Right lobe of liver (tissue), 6 donors: ENCODE measurements at places on chromosomes 16 and 17.

GRCh38 chr16:75317101-75317522 is 65.7 kb upstream of the BCAR1 start:
- no peak for DNase-seq

DNA sequence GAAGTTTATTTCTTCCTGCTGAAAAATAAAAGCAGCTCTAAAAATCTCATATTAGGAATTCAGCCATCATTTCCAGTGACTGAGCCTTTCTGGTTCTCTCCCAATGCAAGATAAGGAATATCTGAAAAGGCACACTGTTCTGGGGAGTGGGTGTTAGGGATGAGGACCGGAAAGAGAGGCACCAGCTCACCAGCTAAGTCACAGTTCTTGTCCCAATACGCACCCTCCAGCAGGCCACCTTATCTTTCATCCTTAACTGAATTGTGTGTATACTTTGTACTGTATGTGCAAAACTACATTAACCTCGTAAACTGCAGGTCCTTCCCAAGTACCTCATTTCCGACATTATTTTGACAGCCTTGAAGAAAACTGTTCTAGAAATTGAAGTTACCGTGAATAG is 11.0 kb downstream of the AMFR start:
- no peak for DNase-seq

DNA sequence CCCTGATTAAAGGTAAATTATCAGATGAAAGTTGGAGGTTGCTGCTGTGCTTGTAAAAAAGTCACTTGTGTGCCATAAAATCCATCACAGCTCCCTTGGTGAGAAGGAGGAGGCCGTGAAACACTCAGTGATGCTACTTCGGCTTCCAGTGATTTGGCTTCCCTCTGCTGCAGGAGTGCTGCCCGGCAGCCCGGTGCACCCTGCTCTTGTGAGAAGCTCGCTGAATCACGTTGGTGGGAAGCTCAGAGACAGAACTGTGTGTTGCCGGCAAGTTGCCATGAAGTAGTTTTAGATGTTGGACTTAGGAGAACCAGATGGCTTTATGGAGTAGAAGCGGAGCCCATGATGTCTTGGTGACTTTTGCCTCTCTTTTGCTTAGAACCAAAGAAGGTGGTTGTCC is 33.3 kb downstream of the MSI2 start:
- no peak for DNase-seq

- DNase-seq = peak; percentile 56
Observed at GRCh38 chr16:57534881-57535658, 1.3 kb downstream of the CCDC102A start.

GRCh38 chr17:61574542-61575351 is 16.3 kb downstream of the NACA2 start:
- no peak for DNase-seq

DNA sequence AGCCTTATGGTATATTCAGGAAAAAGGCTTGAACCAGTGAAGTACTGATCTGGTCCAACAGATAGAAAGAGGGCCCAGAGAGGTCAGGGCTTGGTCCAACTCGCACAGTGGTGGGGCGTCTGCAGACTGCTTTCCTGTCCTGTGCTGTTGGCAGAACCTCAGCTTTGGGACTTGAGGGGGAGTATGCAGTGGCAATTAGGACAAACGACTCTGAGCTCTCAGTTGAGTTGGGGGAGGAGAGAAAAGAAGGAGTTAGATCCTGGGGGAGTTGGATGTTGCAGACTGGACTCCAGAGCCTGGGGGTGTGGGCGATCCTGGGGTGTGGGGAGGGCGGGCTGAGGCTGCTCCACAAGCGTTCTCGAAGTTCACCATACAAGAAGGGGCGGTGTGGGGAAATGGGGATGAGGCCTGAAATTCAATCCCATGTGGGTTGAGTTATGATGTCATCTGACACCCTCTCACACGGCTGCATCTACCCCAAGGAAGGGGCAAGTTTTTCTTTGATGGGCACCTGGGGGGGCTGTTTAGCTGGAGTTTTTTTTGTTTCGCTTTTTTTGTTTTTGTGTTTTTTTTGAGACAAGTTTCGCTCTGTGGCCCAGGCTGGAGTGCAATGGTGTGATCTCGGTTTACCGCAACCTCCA is 14.6 kb downstream of the GRB7 start:
- DNase-seq = no peak

DNA sequence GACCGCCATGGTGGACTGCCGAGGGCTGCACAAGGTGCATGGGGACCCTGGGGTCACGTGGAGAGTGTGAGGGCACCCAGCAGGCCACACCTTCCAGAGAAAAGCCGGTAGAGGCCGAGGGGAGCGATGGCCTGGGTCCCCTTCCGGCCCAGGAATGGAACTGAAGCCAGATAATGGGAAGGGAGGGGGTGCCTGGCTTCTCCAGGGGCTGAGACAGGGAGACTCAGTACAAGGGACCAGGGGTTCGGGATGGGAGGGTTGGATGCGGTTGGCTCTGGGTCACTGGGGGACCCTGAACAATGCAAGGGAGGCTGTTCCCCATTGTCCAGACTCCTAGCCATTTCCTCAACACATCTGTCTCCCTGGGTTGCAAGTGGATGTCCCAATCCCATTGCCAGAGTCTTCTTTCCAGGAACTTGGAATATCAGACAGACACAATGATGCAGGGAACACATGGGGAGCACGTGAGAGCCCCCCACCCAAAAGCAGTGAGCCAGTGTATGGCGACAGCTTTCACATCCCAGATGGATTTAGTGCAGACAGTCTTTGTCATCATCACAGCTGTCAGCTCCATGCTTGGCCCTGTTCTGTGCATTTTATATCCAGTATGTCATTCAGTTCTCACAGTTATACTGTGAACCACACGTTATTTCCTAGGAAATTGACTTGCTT is 23.6 kb upstream of the DNAI2 start:
- no peak for DNase-seq

DNA sequence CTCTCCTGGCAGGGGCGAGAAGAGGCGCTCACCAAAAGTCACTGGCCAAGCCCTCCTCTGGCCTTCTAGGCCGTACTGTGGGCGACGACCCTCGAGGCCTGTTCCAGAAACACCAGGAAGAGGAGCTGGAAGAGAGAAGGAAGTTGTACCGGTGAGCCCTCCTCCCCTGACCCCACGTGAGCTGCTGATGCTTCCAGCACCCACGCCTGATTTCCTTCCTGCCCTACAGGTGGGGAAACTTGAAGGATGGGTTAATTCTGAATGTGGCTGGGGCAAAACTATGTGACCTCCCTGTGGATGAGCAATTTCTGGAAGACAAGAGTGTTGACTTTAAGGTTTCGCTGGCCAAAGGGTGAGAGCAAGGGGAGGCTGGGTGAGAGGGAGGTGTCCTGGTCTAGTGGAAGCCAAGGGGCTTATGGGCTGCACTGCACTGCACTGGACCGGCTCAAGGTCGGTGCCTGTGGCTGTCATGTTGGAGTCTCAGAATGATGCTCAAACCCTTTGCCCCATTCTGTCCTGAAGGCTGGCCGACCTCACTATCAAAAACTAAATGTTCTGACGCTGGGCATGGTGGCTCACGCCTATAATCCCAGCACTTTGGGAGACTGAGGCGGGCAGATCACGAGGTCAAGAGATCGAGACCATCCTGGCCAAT is 6.2 kb downstream of the C17orf100 start:
- no peak for DNase-seq

DNA sequence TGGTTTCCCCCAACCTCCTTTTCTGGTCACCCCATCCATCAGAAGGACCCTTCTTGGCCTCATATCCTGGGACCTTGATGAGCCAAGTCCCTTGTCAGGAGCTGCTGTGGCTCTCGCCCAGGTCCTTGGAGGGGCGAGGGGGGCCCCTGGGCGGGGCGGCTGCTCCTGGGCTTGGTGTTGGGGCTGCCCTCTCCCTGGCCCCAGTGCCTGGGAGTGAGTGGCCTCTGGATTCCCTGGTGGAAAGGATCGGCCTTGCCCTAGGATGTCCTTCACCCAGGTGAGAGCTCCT is 6.2 kb upstream of the NOTUM start:
- DNase-seq = no peak

- peak; percentile 82 for DNase-seq
Observed at GRCh38 chr17:2174468-2175293, 119.8 kb downstream of the HIC1 start.

DNA sequence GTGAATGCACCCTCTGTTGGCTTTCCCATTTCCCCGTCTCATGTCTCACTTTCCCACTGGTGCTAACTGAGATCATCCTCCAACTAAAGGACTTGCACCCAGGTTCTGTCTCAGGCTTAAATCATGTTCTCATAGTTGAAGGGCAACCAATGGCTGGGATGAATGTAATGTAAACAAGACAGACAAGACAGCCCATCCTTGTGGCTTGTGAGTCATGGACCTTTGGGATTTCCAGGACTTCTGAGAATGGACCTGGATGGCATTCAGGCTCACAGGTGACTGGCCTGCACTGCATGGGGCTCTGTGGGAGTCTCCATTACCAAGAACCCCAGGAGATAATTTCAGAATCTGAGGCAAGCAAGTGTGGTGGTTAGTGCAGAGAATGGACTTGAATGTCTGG is 347.5 kb downstream of the HAPSTR1 start:
- no peak for DNase-seq

DNA sequence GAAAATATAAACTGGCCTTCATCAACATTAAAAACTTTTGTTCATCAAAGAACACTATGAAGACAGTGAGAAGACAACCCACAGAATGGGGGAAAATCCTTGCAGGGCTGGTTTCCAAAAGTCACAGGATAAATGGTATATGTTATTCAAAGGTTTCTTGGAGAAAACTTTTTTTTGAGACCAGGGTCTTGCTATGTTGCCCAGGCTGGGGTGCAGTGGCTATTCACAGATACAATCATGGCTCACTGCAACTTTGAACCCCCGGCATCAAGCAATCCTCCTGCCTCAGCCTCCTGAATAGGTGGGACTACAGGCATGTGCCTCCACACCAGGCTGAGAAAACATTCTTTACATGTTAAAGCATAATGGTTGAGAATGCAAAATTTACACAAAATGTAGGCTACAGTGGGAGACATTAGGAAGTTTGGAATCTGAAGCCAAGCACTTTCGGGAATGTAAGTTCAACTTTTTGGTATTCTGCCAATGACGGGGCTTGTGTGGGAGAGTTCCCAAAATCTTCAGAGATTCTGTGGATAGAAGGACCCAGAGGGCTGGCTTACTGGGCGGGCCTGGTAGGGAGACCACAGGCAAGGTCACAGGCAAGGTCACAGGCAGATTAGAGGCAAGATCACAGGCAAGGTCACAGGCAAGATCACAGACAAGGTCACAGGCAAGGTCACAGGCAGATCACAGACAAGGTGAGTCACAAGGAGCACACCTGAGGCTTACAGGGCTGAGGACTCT is 24.2 kb upstream of the ATP2A3 start:
- no peak for DNase-seq

DNA sequence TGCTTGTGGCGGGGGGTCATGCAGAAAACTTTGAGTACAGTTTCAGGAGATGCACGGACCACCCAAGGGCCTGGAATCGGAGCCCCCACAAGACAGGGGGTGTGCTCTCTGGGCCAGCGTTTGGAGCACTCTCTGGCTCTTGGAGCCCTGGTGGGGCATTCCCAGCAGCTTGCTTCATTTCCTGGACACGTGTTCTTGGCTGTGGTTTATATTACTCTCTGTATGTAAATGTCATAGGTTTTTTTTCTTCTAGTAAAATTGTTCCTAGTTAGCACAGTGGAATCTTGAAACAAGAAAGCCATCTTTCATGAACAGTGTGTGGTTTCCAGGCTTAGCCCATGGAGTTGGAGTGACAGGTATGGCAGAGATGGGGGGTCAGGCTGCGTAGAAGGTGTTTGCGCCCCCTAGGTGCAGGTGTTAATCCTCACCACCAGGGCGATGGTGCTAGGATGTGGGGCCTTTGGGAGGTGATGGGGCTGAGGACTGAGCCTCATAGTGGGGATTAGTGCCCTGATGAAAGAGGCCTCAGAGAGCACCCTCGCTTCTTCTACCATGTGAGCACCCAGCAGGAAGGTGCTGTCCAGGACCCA is 79.8 kb downstream of the JPH3 start:
- no peak for DNase-seq

DNA sequence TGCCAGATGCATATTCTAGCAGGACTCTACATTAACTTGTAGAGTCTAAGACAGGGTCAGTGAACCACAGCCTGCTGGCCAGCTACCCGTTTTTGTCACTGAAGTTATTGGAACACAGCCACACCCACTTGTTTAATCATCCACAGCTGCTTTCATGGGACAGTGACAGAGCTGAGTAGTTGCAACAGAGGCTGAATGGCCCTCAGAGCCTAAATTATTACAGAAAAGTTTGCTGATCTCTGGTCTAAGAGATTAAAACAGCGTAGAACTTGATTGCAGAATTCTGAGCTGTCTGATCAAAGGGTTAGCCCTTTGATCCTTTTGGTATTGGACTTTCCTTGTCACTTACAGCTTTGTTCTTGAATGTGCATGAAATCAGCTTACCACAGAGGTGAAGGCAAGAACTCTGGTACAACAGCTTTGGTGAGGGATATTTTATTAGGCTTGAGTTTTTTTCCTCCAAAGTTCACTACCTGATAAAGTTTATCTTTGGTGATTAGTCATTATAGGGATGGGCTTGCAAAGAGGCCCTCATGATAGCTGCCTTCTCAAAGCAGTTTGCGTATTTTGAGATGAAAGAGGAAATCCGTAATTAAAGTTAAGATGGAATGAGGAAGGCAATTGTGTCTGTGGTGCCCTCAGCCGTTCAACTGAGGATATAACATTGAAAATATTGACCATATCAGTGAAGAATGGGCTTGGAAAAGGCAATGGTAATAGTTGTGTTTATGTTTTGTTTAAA is 23.6 kb downstream of the ALDH3A2 start:
- DNase-seq = peak; percentile 59

- DNase-seq = no peak
Observed at GRCh38 chr17:13420418-13420826, 181.3 kb downstream of the HS3ST3A1 start.

- DNase-seq = no peak
Observed at GRCh38 chr16:65406116-65406515, 284.3 kb upstream of the CDH11 start.

- no peak for DNase-seq
Observed at GRCh38 chr16:63577891-63578290, 1541.7 kb upstream of the CDH8 start.

DNA sequence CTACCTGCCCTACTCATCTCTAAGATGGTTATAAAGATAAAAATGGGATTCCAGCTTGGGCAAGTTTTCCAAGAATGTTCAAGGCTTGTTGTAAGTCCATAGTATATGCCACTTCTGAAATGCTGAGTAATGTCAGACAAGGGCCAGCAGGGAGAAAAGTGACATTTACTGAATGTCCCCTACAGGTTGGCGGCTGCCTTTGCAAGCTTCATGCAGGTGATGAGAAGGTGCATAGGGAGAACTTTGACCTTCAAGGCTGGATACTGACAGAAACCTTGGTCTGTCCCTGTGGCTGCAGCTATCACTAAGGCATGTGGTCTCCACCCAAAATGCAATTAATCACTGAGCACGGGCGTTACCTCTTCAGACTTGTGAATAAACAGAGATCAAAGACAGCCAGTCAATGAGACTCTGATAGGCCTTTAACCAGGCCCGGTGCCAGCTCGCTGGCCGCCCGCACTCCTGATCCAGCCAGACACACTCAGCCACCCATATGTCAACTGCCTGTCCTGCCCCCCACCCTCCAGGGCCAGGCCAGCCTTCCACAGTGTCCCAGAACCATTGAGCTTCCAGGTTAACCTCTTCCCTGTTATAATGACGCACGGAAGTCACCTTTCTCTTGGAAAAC is 26.8 kb upstream of the AXIN2 start:
- DNase-seq = no peak
